ENCODE measurements at places on chromosomes 6 and 20.

- DNase-seq: no peak
Observed at GRCh38 chr20:21361266-21361665, 36.1 kb downstream of the NKX2-4 start.

- no peak for DNase-seq
Observed at GRCh38 chr6:143225929-143226328, 165.2 kb downstream of the AIG1 start.

GRCh38 chr6:163543321-163543720, 128.8 kb downstream of the QKI start:
- no peak for DNase-seq

- DNase-seq: no peak
Observed at GRCh38 chr6:168666699-168667427, 225.9 kb downstream of the SMOC2 start.

- no peak for DNase-seq
Observed at GRCh38 chr6:50850223-50851048, 31.8 kb downstream of the TFAP2B start.

DNA sequence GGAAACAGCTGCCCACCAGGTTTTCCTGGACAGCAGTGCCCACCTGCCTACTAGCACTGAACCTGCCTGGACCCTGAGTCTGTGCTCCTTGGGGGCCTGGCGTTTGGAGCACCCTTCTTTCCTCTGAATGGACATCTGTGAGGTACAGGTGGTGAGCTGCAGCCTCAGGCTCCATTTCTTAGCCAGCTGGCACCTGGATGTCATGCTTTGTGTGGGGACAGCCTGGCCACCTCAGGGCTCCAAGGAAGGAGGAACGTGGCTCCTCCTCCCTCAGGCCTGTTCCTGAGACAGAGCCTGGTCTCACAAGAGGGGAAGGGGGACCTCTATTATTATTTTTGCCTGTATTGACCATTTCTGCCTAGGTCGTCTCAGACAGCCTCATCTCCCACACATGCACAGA, 8.1 kb downstream of the TMEM151B start:
- DNase-seq: no peak

DNA sequence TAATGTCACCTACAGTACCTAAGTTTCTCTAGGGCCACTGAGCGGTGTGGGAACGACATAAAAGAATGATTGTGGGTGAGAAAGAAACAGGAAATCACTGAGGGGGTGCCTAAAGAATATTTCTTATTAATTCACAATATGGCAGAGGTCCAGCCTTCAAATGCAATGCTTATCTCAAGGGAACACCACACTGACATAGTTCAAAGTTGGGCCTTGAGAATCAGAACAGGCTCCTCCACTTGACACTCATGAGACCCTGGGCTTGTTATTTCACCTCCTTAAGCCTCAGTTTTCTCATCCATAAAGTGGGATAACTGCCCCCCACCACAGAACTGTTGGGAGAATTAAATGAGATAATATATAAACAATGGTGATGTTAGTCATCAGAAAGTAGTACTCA, 40.4 kb upstream of the ARHGAP18 start:
- DNase-seq: no peak

DNA sequence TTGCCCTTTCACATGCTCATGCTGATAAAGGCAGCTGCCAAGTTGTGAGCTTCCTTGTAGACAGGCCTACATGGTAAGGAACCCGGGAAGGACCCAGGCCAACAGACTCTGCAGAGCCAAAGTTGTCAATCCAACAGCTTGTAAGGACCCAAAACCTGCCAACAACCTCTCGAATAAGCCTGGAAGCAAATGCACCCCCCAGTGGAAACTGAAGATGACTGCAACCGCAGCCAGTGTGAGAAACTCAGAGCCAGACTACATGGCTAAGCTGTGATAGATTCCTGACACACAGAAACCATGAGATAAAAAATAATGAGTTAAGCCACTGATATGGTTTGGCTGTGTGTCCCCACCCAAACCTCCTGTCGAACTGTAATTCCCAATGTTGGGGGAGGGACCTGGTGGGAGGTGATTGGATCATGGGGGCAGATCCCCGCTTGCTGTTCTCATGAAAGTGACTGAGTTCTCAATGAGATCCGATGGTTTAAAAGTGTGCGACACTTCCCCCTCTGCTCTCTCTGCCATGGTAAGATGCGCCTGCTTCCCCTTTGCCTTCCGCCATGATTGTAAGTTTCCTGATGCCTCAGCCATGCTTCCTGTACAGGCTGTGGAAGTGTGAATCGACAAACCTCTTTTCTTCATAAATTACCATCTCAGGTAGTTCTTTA, 18.8 kb upstream of the CLPSL2 start:
- DNase-seq: no peak

DNA sequence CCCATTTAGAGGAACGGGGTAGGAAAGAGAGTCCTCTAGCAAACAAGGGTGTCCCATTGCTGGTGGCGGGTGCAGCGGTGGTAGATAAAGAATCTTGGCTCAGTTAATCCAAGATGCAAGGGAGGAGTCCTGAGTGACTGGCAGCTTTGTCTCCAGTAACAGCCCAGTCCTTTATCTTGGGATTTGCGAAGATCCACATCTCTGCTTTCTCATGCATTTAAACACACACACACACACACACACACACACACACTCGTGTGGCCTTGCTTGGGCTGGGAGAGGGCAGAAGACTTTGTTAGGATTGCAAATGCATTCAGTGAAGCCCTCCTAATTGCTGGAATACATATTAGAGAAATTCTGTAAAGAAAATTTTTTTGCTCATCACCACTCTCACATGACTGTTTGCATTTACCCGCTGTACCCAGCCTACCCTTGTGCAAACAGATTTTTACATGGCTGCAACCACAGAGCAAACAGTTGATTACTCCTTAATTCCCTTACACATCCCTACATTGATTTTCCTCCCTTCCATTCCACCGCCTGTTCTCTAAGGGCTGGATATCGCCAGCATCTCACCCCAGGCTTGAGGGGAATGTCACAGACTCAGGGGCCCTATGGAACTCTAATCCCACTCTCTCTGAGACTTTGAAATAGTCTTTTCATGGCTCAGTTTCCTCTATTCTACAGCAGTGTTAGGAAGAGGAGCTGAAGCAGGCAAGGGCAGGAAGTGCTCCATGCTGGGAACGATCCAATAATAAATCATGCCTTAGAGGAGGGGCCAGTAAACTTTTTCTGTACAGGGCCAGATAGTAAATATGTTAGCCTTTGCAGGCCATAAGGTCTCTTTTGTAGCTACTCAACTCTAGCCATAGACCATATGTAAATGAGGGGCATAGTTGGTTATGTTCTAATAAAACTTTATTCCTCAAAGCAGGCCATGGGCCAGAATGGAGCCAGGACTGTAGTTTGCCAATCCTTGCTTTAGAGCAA, 3.5 kb downstream of the C6orf132 start:
- no peak for DNase-seq

GRCh38 chr6:141988954-141989705, 143.6 kb upstream of the GJE1 start:
- DNase-seq: no peak

- peak; percentile 24 for DNase-seq
Observed at GRCh38 chr6:24935366-24936152, at the start of gene RIPOR2. RIPOR2 (minus strand) TSS chr6:24935960; CDS start chr6:24935898, 62 bp downstream.

DNA sequence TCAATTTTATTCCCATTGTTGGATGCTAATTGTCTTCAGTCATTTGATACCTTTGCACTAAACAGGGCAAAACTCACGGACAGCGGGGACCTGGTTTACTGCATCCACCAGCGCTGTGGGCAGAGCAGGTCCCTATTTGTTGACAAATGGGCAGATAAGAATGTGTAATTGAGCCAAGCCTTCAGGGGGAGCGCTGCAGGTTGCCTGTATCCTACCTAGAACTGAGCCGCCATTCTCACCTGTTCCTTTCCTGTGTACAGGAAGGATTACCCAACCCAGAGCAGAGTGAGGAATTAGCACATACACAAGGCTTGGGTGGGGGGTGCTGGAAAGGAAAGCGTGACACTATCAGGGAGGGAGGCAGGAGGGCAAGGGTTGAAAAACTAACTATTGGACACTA, 89.1 kb upstream of the FOXA2 start:
- no peak for DNase-seq

DNA sequence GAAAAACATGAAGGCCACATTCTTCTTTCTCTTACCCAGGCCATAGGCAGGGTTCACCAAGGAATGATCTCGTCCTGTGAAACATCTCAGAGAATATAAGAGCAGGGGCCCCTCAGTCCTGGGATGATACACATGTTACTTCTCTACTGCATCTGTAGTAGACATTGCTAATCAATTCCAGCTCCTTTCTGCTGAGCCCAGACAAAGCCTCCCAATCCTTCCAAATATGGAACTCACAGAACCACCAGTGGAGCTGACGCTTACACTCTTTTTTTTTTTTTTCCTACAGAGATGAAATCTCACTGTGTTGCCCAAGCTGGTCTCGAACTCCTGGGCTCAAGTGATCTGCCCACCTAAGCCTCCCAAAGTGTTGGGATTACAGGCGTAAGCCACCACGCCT, 9.1 kb downstream of the SNTA1 start:
- no peak for DNase-seq

DNA sequence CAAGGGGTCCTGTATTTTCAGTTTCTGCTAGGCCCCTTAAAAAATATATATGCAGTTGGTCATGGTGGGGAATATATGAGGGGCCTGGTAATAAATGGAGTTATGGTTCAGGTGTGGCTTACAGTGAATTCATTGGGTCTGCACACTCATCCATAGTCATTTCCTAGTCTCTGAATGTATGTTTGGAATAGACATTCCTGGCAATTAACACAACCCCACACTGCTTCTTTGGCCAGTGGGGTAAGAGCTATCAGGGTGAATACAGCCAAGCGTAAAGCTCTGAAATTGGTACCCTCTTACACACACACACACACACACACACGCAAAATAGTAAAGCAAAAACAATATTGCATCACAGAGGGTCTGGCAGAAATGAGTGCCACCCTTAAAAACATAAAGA, 56.5 kb downstream of the QRSL1 start:
- no peak for DNase-seq

DNA sequence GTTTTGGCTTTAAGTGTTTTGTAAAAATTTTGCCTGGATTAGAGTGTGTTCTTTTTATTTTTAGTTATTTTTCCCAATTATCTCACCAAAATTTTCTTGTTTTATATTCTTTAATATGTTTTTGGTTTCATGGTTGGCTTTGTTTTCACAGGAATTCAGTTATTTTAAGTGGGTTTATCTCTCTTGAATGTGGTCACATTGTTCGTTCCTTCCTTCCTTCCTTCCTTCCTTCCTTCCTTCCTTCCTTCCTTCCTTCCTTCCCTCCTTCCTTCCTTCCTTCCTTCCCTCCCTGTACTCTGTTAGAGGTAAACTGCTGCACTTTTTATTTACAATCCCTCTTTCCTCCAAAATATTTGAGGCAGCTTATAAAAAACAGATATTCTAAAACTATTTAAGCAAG, 672.9 kb upstream of the CITED2 start:
- no peak for DNase-seq

DNA sequence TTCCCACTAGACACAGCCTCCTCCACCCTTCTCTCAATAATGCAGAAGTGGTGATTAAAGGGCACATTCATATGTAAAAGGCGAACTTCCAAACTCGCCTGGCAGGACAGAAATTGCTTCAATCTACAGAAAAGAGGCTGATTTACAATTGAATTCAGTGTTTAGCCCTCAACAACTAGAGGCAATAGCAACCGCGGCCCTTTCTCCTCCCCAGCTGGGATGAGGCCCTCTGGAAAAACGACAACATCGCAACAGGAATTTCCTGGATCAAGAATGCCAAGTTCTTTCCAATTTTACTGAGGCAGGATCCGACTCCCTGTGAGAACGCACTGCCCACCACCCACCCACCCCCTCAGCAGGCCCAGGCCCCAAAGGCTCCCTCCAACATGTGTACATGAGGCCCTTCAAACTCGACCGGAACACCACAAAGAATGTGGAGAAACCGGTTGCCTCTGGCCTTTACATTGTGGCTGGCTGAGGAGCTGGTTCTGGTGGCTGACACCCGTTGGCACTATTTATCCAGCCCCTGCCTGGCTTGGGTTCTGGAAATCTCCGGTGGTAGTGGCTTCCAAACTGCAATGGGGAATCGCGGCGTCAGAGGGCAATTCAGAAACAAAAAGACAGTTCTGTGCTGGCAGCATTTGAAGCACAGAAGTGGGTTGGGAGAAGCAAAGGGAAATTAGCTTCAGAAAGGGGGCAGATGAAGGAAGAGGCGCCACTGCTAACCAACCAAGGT, 36.8 kb downstream of the ZMYND8 start:
- DNase-seq: peak; percentile 58

GRCh38 chr6:90393232-90393884, 96.7 kb upstream of the BACH2 start:
- peak; percentile 47 for DNase-seq

DNA sequence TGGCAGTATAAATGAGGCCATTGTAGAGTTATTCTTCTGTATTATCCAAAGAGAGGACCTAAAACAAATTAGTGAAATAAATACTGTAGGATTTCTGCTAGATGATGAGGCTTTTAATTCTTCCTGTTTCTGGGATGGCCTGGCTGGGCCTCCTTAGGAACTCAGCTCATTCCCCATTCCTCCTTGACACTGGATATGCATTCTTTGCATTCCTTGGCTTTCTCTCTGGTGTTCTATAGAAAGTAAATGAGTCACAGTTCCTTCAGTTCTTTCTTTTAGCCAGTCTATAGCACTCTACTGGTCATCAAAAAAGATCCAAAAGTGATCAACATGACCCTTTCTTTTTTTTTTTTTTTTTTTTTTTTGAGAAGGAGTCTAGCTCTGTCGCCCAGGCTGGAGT, 8.6 kb downstream of the OR10C1 start:
- no peak for DNase-seq

DNA sequence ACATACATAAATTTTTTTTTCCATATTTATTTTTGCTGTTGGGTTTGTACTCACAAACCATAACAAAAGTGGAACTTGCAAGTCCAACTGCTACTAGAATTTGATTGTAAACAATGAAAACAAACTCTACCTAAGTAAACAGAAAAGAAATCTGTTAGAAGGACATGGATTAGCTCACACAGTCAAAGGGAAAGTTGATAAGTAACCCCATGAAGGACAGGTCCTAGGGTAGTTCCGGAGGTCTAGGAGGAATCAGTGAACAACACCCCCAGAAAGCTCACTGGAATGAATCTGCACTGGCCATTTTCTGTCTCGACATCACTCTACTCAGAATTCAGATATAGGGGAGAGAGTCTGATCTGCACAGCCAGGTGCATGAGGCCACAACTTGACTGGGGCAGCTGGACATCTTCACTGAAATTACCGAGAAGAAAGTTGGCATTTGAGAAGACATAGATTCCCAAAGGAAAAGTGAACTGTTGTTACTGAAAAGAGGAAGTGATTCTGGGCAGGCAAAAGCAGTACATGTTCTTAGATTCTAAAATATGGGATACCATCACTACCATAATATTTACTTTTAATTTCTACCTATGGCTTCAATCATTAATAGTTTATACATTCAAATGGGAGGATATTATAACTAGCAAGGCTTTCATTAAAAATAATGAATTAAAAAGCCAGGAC, 76.4 kb downstream of the HMGN3 start:
- DNase-seq: no peak

DNA sequence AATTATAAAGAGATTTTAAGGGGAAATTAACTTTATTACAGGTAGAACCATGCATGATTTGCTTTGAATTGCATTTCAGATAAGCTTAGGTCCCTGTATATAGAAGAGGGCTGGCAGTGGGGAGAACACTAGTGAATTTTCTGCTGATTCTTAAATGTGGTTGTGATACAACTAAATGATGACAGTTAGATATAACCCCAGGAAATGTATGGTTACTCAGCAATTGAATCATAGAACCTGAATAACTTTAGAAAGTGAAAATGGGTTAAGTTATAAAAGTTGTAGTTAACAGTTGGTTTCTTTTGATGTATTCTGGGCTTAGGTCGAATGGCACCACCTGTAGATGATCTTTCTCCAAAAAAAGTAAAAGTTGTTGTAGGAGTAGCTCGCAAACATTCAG, 70.1 kb downstream of the PHF3 start:
- DNase-seq: no peak

Data from left cardiac atrium (tissue), 4 donors.